Mononuclear cell (primary cell): ENCODE measurements at places on chromosomes 3 and 15. TPM values are rescaled to one million over a fixed set of nuclear protein-coding genes. Genes with fewer than 3 reads are reported as not detected.

SERINC4 gene
- total RNA-seq: not detected

FOXB1 gene
- 0.10 TPM for total RNA-seq

RBP2 gene
- not detected for total RNA-seq

AMOTL2 gene
- 0.10 TPM for total RNA-seq

IL5RA gene
- total RNA-seq: 4.4 TPM

AVEN gene
- total RNA-seq: 5.9 TPM

ASTE1 gene
- total RNA-seq: 25.5 TPM

ALDH1L1 gene
- total RNA-seq: not detected

SCN11A gene
- total RNA-seq: under 0.01 TPM
